ENCODE measurements at places on chromosomes 16 and 17.
A peak's percentile ranks its signal among the peaks of the same experiment; 100 is the strongest.

DNA sequence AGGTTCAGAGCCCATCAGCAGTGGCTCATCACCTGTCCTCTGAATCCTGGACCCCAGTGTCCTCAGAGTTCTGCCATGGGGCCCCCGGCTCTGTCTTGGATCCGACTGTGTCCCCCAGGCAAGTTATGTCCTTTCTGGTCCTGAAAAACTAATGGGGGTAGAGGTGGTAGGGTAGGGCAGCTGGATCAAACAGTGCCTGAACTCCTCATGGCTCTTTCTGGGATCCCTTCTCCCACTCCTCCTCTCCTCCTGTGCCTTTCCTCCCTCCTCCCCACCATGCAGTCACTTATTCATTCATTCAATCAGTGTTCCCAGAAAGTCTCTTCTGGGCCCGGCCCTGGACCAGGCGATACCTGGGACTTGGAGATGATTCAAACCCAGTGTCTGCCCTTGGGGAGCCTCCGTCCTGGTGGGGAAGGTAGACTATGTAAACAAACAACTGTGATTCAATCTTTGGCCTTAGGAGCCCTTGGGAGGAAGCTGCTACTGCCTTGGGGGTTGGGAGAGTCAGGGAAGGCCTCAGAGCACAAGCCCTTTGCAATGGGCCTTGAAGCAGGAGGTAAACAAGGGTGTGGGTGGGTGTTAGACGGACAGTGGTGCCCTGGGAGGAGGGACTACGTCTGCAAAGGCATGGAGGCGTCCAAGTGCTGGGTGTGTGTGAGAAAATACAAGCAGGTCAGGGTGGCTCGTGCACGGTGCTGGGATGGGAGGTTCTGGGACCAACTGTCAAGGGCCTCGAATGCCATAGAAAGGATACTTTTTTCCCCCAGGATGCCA is 6.4 kb upstream of the FAM83G start:
- no peak for DNase-seq

DNA sequence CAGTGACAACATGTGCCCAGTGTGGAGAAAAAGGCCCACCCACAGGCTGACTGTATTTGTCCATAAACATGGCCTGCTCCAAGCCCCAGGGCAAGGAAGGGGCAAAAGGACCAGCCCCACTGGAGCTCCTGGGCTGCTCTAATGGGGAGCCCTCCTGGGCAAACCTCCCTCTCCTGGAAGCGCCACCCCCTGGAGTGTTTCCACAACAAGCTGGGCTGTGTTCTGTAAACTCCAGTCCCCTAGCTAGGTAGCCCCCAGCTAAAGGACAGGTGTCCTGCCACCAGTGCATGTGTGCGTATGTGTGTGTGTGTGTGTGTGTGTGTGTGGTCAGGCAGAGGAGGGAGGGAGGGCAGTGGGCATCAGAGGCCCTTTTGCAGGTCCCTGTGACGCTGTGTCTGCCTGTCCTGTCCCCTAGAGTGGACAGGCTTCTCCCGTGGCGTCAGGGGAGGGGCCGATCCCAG is 11.3 kb upstream of the STAC2 start:
- DNase-seq: no peak

DNA sequence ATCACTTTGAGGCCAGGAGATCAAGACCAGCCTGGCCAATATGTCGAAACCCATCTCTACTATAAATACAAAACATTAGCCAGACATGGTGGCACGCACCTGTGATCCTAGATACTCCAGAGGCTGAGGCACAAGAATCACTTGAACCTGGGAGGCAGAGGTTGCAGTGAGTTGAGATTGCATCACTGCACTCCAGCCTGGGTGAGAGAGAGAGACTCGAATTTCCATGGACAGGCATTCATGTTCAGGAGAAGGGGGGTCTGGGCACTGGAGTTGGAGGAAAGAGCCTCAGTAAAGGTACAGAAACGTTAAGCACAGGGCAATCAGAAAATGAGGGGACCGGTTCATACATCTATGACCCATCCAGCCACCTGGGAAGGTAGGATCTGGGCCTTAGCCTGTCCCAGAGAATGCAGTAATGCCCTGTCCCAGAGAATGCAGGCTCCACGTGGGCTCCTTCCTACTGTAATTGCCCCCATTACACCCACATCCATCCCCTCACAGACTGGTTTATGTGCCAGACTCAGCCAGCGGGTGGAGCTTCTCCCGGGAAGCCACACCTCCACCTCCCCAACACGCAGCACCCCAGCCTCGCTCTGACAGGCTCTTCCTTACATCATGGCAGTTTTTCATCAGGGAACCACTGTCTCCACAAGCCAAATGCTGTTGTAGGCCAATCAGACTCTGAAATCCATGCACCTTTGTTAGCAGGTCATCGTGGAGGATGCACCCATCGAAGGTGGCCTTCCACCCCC is 21.6 kb upstream of the ARL4D start:
- no peak for DNase-seq

DNA sequence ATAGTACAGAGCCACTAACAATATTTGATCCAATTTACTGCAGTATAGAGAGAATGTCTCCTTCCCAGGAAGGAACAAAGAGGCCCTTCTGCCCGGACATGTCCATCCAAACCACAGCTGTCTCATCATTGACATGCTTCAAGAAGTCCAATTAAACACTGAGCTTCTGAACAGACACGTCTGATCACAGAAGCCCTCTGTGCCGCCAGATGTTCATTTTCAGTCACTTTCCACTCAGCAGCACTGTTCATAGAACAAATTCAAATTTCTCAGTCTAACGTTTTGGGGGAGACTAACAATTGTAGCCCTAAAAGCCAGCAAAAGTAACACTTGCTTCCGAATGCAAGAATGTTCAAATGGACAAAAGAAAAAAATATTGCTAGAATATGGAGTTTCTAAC is 15.3 kb downstream of the ZC3H7A start:
- peak; percentile 93 for DNase-seq

DNA sequence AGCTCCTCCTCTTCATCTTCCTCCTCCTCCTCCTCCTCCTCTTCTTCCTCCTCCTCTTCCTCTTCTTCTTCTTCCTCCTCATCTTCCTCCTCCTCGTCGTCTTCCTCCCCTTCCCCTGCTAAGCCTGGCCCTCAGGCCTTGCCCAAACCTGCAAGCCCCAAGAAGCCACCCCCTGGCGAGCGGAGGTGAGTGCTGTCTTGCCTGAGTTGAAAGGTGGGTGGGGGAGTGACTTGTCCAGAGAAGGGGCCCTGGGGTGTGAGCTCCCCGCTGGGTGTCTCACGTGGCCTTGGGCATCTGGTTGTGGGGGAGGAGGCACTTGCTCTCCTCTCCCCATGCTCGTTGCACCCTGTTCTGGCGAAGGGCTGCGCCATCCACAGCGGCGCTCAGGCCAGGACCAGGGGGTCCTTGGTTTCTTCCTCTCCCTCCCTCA is 8.0 kb downstream of the ELOB start:
- DNase-seq: no peak

- no peak for DNase-seq
These were observed 331.1 kb downstream of the SLC39A11 start for GRCh38 chr17:72761431-72761830.

DNA sequence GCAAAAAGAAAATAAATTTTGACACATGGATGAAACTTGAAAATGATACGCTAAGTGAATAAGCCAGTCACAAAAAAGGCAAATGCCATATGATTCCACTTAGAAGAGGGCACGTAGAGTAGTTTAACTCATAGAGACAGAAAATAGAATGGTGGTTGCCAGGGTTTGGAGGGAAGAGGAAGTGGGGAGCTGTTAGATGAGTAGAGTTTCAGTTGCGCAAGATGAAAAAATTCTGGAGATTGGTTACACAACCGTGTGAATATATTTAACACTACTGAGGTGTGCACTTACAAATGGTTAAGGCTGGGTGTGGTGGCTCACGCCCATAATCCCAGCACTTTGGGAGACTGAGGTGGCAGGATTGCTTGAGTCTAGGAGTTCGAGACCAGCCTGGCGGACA is 93.4 kb upstream of the TMEM132E start:
- peak; percentile 62 for DNase-seq

- no peak for DNase-seq
These were observed 383 bp downstream of the ZNF598 start for GRCh38 chr16:2009164-2009711.

- DNase-seq: no peak
These were observed 2.8 kb upstream of the MEAK7 start for GRCh38 chr16:84507011-84507982.

DNA sequence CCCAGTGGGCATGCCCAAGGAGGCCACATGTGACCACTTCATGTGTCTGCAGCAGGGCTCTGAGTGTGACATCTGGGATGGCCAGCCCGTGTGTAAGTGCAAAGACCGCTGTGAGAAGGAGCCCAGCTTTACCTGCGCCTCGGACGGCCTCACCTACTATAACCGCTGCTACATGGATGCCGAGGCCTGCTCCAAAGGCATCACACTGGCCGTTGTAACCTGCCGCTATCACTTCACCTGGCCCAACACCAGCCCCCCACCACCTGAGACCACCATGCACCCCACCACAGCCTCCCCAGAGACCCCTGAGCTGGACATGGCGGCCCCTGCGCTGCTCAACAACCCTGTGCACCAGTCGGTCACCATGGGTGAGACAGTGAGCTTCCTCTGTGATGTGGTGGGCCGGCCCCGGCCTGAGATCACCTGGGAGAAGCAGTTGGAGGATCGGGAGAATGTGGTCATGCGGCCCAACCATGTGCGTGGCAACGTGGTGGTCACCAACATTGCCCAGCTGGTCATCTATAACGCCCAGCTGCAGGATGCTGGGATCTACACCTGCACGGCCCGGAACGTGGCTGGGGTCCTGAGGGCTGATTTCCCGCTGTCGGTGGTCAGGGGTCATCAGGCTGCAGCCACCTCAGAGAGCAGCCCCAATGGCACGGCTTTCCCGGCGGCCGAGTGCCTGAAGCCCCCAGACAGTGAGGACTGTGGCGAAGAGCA is 4.4 kb downstream of the WFIKKN2 start:
- DNase-seq: no peak

GRCh38 chr17:40671282-40671681 is 6.3 kb upstream of the KRT222 start:
- no peak for DNase-seq

DNA sequence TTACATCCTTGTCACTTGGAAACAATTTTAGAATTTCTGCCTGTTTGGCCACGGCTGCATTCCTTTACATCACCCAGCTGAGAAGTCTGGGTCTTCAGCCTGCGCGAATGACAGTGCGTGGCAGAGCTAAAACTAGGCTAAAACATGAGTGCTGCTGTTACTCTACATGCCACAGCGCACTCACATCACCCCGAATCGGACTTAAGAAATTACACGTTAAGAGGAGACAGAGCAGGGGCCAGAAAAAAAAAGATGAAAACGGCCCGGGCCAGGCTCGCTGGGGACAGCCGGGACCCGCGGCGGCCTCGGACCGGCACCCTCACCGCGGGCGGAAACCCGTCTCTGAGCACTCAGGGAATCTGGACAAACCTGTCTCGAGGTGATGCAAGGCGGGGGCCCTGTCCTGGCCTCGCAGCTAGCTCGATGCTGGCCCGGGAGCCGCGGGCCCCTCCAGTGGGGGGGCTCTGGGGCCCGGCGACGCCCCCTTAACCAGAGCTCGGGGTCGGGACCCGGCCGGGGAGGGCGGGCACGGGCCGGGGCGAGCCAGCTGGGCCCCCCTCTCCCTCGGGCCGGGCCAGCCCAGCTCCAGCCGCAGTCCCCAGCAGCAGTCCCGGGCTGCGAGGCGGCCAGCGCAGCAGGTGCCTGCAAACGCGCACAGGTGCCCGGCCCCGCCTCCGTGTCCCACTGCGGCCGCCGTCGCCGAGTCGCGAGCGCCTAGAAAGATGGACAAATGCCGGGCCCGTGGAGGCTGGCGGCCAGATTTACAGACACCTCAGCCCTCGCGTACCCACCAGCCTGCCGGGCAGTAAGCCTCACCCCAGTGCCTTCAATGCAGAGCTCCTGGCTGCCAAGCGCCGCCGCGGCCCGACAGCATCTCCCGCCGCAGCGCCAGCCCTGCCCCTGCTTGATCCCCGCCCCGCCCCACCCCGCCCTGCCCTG is at the start of gene AKTIP:
TSS of gene AKTIP (minus strand) at position 879 of the 939 bp plus-strand sequence. CDS start 2,950 bp downstream, outside the sequence.
- no peak for DNase-seq

- no peak for DNase-seq
These were observed 8.3 kb upstream of the KIF18B start for GRCh38 chr17:44955674-44956425.

- peak; percentile 11 for DNase-seq
These were observed 115.2 kb upstream of the NETO2 start for GRCh38 chr16:47258874-47259461.

DNA sequence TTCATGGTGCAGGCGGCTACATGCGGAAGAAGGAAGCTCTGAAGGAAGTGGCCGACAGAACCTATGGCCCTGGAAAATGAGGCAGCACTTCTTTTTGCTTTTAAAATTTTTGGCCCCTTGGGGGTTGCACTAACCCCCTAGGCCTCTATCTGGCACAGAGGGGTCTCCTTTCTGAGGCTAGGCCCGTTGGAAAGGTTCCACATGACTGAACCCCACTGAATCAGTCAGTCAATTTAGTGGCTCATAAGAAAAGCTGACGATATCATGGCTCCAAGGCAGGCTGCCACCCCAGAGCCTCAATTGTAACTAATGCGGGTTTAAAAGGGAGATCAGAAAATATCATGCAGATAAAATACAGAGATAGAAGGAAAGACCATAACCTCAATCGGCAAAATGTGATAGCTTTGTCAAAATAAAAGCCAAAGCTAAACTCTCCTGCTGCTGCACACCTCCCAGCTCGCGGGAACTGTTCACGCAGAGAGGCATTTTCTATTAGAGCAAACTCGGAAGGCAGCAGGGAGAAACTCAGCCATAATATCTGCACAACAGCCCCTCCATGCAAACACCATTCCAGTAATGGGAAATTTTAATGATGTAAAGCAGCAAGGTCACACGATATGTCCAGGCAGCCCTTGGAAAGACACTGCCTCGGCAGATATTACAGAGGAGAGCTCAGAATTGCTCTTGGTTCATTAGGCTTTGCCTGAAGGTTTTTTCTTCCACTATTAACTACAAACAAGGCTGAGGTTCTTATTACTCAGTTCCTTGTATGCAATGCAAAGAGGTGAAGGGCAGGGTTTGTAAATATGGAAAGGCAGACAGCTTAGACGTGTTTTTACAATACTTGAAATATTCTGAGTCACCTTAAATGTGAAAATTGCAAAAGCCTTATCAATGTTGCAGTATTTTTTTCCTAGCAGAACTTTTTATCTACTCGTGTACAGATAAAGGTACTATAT is 200.4 kb upstream of the PMFBP1 start:
- no peak for DNase-seq

- DNase-seq: no peak
These were observed 165.1 kb downstream of the XYLT1 start for GRCh38 chr16:17305694-17306093.

GRCh38 chr17:72489272-72489641 is 368.4 kb downstream of the SOX9 start:
- no peak for DNase-seq

- no peak for DNase-seq
These were observed 16.1 kb downstream of the G6PC3 start for GRCh38 chr17:44086364-44087311.

GRCh38 chr16:12245921-12246720 is 269.6 kb downstream of the SNX29 start:
- DNase-seq: no peak

- no peak for DNase-seq
These were observed 9.2 kb downstream of the SYT17 start for GRCh38 chr16:19177111-19177739.

DNA sequence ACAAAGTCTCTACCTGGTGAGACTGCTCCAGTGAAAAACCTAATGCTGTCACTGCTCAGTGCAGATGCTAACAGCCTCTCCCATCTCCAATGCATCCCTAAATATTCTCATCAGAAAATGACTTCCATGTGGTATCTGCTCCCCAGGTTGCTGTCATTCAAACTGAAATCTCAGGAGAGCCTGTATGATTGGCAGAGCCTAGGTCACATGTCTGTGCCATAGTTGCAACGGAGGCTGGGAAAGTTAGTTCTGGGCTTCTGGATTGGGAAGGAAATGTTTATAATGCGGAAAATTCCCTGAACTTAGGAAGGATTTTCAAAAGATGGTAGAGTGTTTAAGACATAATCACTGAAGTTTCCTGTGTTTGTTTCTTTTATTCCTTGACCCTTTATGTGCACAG is 206.4 kb upstream of the ZKSCAN2 start:
- no peak for DNase-seq
